RCC 7860 (cell line): ENCODE measurements at places on chromosomes 5 and 9.

- DNase-seq = peak; percentile 65
Observed at GRCh38 chr9:127049044-127049443, 73.4 kb downstream of the ANGPTL2 start.

GRCh38 chr9:84002344-84002743 lies 21.7 kb downstream of the RMI1 start:
- no peak for DNase-seq

DNA sequence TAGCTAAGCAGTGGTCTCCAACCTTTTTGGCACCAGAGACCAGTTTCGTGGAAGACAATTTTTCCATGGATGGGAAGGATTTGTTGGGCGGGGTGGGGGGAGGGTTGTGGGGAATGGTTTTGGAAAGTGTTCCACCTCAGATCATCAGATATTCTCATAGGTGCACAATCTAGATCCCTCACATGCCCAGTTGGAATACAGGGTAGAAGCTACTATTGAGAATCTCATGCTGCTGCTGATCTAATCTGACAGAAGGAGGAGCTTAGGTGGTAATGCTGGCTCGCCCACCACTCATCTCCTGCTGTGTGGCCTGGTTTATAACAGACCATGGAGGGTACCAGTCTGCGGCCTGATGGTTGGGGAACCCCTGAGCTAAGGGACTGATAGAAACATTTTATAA lies 662.7 kb upstream of the RGMB start:
- DNase-seq = no peak

- DNase-seq = no peak
Observed at GRCh38 chr9:124008694-124009530, 2.7 kb upstream of the LHX2 start.

DNA sequence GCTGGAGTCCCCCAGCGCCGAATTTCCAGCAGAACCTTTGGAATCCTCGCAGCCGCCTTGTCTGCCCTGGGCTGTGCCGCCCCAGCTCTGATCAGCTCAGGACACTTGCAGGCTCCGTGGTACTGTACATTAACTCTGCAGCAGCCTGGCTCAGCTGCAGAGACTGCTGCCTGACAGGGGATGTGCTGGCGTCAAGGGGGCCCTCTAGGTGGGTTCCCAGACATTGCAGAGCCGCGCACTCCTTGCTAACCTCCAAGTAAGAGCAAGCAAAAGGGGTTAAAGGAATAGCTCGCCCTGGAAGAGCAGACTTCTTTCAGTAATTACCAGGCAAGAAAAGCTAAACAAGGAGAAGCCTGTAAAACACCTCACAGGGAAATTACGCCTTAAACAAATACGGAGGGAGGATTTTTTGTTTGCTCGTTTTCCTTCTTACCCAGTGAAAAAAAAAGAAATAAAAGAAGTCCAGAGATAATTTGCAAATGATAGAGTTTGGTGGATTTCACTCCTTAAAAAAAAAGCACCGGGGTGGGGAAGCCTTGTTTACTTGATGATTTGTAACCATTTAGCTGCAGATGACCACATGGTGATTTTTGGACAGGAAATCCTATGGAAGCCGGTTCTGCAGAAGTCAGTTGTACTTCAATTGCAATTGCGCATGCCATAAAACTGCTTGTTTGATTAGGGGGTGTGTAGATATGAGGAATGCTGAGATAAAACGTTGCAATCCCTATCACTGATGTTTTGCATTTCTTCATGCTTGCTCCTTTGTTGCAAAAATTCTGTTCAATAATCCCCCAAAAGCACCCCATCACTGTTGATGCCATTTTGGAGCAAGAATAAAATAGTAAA lies 305.8 kb downstream of the PDE4D start:
- peak; percentile 12 for DNase-seq
